ENCODE measurements at places on chromosomes 16 and 17. TPM values are rescaled to one million over a fixed set of nuclear protein-coding genes. Genes with fewer than 3 reads are reported as not detected.

Gene NTN1
- 0.28 TPM for total RNA-seq

GRCh38 chr17:80992077-80992947, 671 bp downstream of the CHMP6 start:
- peaks cover 7% of the 10 kb centered on the region for H3K36me3 ChIP-seq
- H3K4me1 ChIP-seq, result peaks cover 36% of the 10 kb centered on the region
- peak overlapping the region; percentile 67 for H3K4me3 ChIP-seq

Gene ZNF385C
- 0.12 TPM for total RNA-seq

- H3K4me3 ChIP-seq, result no peak overlapping the region
- H3K4me1 ChIP-seq, result peaks cover 22% of the 10 kb centered on the region
- no peak overlapping the region for H3K27ac ChIP-seq
These were observed 10.6 kb upstream of the HNF1B start for GRCh38 chr17:37755455-37755854.

- peak overlapping the region; percentile 96 for H3K27ac ChIP-seq
- no peaks in the 10 kb centered on the region for H3K27me3 ChIP-seq
- H3K4me1 ChIP-seq, result peaks cover 53% of the 10 kb centered on the region
- peak overlapping the region; percentile 85 for H3K4me3 ChIP-seq
- DNase-seq, result peak; percentile 76
These were observed 44.7 kb upstream of the MEAK7 start for GRCh38 chr16:84548971-84549844.

- H3K27ac ChIP-seq, result no peak overlapping the region
- peaks cover 29% of the 10 kb centered on the region for H3K4me1 ChIP-seq
- DNase-seq, result peak; percentile 56
- peaks cover 23% of the 10 kb centered on the region for H3K27me3 ChIP-seq
- peaks cover 3% of the 10 kb centered on the region for H3K36me3 ChIP-seq
These were observed 1.3 kb upstream of the MPG start for GRCh38 chr16:76535-77272.

- no peak for DNase-seq
- no peaks in the 10 kb centered on the region for H3K27me3 ChIP-seq
- H3K27ac ChIP-seq, result no peak overlapping the region
- H3K4me3 ChIP-seq, result no peak overlapping the region
These were observed 99.6 kb downstream of the CA4 start for GRCh38 chr17:60249290-60249826.

Gene DHRS7C
- total RNA-seq, result not detected

GRCh38 chr16:6642271-6642670, 690.4 kb upstream of the RBFOX1 start:
- H3K4me3 ChIP-seq, result no peak overlapping the region
- no peaks in the 10 kb centered on the region for H3K36me3 ChIP-seq
- H3K4me1 ChIP-seq, result no peaks in the 10 kb centered on the region
- no peak overlapping the region for H3K27ac ChIP-seq
- DNase-seq, result no peak

Data from activated CD8-positive, alpha-beta memory T cell treated with anti-CD3 and anti-CD28 coated beads, Interleukin-2, amount 10 ng/mL, durations not matched to agents 7 days and 5 days (primary cell).